Breast epithelium (tissue), 4 donors: ENCODE measurements at places on chromosomes 12 and 14.

- DNase-seq, result no peak
Measured at GRCh38 chr12:45938566-45938965, 51.8 kb downstream of the SCAF11 start.

DNA sequence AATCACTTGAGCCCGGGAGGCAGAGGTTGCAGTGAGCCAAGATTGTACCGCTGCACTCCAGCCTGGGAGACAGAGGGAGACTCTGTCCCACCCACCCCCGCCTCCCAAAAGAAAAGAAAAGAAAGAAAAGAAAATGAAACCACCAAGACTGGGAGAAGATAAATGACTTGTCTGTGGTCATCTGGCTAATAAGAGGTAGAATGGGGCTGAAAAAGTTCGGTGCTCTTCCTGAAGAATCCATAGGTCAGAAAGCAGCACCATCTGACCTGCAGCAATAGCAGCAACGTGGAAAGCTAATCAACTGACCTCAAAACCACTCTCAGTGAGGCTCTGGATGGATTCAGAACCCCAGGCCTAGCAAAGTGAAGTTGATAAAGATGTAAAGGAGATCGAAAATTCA lies 25.2 kb downstream of the SSH1 start:
- no peak for DNase-seq

GRCh38 chr12:98064501-98064900 lies 450.9 kb upstream of the TMPO start:
- no peak for DNase-seq

GRCh38 chr12:42103155-42103554 lies 41.5 kb downstream of the GXYLT1 start:
- no peak for DNase-seq
